Erythroblast (primary cell): ENCODE measurements at places on chromosomes 2 and 18.

DNA sequence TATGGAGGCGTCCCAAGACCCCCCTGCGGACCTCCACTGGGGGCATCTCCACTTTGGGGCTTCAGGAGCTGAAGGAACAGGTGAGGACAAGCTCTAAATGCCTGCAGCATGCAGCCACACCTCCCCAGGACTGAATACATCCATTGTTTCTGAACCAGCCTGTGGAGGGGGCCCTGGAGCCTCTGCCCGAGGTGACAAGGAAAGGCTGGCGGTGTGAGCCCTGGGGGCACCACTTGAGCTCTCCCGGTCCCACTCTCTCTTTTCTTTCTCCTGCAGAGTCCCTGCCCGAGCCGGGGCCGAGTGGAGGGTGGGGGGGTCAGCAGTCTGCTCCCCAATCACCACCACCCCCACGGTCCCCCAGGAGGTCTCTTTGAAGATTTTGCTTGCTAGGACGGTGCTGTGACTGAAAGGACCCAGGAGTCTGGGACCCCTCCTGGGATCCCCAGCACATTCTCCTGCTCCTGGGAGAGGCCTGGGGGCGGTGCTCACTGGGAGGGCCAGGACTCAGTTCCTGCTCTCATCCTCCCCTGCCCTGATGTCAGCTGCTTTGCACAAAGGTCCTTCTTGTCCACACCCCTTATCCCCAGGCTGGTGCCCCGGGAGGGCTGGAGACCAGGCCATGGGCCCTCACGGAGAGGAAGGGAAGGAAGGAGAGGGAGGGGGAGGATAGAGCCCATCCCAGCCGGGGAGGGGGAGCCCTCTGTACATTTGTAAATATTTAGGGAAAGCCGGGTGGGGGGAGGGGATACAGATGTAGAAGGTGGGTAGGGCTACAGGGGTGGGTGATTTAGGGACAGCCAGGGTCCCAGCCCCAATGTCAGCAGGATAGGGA lies 5.7 kb downstream of the CHPF start:
- no peak for DNase-seq

DNA sequence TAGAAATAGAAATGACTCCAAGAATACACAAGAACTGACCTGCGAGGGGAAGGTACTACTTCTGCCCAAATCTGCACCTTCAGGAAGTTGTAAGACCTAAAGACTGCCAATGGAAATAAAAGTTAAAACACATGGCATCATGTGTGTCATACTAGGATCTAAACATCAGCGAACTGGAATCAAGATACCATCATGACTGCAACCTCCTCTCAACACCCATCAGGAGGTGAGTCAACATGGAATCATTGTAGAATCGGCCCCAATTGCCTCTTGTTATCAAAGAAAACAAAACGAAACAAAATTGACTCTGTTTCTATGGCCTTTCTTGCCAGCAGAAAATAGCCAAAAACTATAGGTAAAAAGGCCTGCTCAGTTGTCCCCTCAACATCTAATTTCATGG lies 15.1 kb downstream of the RDH14 start:
- no peak for DNase-seq

DNA sequence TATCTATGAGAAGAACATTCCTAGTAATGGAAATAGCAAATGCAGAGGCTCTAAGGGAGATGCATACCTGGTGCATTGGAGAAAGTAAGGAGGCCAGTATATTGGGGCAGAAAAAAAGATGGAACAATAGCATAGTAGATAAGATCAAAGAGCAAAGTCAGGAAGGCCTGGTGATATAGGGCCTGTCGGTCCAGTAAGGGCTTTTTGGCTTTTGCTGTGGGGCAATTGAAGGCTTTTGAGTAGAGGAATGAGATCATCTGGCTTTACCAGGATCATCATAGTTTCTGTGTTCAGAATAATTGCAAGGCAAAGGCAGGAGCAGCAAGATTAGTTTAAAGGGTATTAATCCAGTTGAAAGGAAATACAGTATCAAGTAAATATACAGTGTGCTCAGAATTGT lies 111.8 kb downstream of the EHBP1 start:
- DNase-seq = no peak

DNA sequence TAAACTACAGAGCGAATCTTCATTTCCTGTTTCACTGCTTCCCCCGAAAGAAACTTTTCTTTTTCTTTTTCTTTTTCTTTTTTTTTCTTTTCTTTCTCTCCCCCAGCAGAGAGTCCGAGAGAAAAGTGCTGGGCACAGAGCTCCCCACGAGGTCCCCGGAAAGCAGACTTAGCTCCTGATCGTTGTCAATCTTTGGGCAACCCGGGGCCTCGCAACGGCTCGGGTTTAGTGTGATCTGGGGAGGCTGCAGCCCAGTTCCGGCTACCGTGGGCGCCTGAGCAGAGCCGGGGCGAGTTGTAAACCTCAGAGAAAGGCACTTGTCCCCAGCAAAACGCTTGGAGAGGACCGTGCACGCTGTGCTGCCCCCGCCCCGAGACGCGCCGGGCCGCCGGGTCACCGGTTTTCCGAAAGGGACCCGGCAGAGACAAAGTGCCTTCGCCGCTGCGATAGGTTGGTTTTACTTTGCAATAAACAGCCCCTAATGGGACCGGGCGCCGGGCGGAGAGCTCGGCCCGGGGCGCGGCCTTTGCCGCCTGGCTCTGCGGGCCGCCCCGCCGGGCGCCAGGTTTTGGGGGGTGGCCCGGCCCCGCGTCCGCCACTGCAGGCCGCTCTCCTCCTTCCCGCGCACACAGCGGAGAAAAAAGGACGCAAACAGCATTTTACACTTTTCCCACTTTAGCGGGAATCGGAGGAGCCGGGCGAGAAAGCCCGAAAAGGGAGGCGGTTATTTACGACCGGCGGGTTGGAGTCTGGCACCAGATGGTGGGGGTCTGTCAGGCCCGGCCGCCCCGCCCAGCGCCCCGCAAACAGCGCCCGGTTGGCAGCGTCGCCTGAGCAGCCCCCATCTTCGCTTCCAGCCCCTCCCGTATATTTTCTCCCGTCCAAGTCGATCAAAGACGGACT lies 136.0 kb downstream of the INSIG2 start:
- peak; percentile 2 for DNase-seq
